RPMI7951 (cell line): ENCODE measurements at places on chromosomes 7 and 10. TPM values are rescaled to one million over a fixed set of nuclear protein-coding genes. Genes with fewer than 3 reads are reported as not detected.

The TDRD1 gene
- total RNA-seq = not detected in 2 replicates

DNA sequence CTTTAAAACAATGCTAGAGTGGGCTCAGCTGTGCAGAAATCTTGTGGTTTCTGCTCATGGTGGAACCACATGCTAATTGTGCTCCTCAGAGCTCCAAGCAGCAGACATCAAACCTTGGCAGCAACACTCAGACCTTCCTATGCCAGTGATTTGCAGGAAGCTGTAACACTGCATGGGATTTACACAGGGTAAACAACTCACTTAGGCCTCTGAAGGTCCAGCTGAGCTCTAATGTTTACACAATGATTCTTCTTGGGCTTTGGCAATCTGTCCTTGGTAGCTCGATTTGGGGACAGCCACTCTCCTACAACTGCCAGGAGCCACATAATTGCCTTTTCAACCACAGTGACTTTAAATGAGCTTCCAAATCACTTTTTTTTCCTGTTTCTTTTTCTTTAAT is 97.7 kb upstream of the PDLIM1 start:
- peak; percentile 8 for DNase-seq

GRCh38 chr10:90855126-90855525 is 2.7 kb downstream of the HTR7 start:
- DNase-seq = no peak

GRCh38 chr7:22435720-22436119 is 64.3 kb downstream of the STEAP1B start:
- DNase-seq = no peak

- peak; percentile 52 for DNase-seq
Observed at GRCh38 chr7:128137181-128137580, 103.9 kb upstream of the LEP start.

GRCh38 chr10:128898133-128898915 is 568.7 kb upstream of the MGMT start:
- no peak for DNase-seq

- peak; percentile 54 for DNase-seq
Observed at GRCh38 chr10:61284222-61284890, 168.8 kb downstream of the TMEM26 start.

- no peak for DNase-seq
Observed at GRCh38 chr7:17638727-17639126, 301.6 kb downstream of the SNX13 start.
